ENCODE measurements at places on chromosomes 2 and 18. TPM values are rescaled to one million over a fixed set of nuclear protein-coding genes. Genes with fewer than 3 reads are reported as not detected.
A peak's percentile ranks its signal among the peaks of the same experiment; 100 is the strongest.

DNA sequence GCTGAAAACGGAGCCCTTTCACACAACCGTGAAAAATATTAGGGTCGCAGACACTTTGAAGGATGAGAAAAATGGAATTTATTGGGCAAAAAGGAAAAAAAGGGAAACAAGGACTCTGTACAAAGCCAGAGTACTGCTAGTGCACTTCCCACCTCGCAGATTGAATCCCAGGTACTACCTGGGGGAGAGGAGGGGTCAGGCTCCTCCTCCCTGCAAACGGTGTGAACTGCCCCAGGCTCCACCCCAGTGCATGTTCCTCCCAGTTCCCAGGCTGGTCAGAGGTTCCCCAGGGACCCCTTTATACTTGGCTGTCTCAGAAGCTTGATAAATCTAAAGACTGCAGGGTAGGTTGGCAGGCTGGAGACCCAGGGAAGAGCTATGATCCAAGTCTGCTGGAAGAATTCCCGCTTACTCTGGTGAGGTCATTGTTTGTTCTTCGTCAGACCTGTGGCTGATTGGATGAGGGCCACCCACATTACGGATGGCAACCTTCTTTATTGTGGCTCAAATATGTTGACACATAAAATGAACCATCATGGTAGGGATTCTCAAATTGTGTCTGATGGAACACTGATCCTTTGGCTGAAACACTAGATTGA, 290.4 kb upstream of the POU3F3 start:
- no peak for DNase-seq

DNA sequence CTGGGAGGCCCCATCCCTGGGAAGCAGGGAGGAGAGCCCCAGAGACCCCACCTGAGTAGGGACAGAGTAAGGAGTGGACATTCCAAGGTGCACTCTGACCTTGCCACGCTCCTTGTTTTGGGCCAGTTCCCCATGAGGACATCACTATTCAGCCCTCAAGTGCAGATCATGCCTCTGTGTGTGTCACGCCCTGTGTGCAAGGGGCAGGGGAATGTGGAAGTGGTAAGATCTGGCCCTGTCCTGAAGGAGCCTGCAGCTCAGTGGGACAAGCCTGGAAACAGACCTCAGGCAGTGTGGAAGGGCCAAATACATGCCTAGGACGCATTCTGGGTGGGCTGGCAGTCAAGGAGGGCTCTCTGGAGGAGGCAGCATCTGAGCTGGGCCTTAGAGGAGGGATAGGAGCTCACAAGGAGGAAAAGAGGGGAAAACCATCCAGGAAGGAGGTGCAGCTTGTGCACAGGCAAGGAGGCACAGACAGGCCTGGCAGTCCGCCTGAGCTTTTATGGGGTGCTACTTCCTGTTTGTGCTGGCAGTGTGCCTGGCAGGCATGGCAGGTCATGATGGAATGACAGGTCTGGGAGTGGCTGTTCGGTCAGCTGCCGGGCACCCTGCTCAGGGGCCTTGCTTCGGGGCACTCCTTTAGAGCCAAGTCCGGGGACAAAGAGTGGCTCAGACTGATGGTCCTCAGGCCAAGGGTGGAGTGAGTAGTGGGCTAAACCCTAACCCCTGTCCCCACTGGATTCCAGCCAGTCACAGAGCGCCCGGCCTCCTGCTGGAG, 3.3 kb downstream of the KLHL30 start:
- peak; percentile 83 for DNase-seq

The GPR75 gene
- 2.8 TPM for total RNA-seq

The VIT gene
- 0.52 TPM for total RNA-seq

The TUBA4B gene
- 0.25 TPM for total RNA-seq

- no peak for DNase-seq
Observed at GRCh38 chr18:79466591-79466990, 70.9 kb downstream of the NFATC1 start.

GRCh38 chr2:235414422-235414821, 79.4 kb upstream of the AGAP1 start:
- peak; percentile 16 for DNase-seq

DNA sequence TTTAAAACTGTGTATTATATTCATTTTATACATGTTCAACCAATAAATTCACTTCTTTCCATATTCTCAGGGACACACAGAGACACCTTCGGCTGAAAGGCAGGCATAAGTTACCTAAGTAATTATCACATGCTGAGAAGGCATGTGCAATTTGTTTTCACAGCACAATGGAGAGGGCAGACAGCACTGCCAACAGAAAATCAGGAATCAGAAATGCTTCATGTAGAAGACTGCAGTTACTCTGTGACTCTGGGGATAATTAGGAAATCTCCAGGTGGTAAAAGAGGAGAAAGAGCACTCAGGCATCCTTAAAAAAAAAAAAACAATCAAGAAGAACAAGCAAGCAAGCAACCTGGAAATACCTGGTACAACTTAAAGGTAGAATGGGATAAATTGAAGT, 49.3 kb downstream of the DSEL start:
- no peak for DNase-seq

GRCh38 chr18:48983793-48984437, 33.1 kb upstream of the SMAD7 start:
- peak; percentile 59 for DNase-seq

GRCh38 chr2:10917927-10918326, 6.2 kb downstream of the KCNF1 start:
- DNase-seq = no peak

The IGFBP5 gene
- total RNA-seq = 8.9 TPM

The UGT1A8 gene
- total RNA-seq = 0.35 TPM

The UCN gene
- not detected for total RNA-seq

The ZNF532 gene
- total RNA-seq = 25.0 TPM

DNA sequence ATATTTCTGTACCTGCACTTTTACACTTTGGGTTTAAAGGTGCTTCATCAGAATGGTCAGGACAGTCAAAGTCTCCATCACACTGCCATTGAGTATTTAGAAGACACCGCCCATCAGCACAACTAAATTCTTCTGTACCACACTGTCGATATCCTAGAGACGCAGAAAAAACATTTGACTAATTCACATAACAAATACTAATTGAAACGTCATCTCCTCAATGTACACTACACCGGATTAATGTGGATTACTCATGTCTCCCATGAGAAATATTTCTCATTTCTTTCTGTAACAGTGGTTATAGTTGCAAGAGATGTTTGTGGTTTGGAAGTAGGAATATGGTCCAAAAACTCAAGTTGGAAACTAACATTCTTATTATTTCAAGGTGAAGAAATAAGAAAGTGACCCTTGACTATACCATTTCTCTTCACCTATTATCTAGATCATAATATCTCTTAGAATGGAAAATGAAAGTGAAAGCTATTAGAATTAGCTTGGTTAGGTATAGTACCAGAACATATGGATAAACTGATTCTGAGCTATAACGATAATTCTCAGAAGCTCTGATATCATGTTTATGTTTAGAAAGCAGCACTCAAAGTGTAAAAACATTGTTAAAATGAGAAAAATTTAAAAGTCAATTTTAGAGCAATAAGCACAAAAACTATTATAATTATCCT, 1627.7 kb downstream of the LRP1B start:
- DNase-seq = peak; percentile 13

The LRP2 gene
- total RNA-seq = 0.20 TPM
